Brain pericyte (primary cell): ENCODE measurements at places on chromosomes 3 and 15.

DNA sequence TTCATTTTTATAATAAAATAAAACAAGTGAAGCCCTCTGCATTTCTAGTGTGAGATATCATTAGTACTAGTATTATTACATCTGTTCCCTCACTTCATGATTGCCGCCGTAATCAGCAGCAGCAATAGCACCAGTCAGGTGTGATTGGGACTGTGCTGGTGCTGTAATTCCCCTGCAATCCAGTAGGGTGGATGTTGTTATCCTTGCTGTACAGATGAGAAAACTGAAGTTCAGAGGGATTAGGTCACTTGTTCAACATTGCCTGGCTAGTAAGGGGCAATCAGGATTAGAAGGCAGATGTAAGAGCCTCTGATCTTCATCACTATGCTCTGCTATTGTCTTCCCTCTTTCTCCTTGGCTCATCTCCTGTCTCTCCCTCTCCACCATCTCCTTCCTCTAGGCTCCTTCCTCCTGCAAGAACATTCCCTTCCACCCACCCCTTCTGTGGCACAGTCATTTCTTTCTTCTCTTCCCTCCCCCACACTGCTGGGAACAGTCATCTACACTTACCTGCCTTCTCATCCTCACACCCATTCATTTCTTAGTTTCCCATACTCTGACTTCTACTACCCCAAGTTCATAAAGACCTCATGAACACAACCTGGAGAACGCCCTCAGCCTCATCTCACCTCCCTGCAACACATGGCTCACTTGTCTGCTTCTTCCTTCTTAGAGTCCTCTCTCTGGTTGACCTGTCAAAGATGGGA, 29.7 kb downstream of the CRYGS start:
- no peak for DNase-seq

- peak; percentile 27 for DNase-seq
These were observed 203.4 kb downstream of the ADAMTS9 start for GRCh38 chr3:64484289-64484992.

- DNase-seq: no peak
These were observed 66.0 kb downstream of the GOLIM4 start for GRCh38 chr3:168029705-168030104.

- no peak for DNase-seq
These were observed 354.3 kb downstream of the FGF12 start for GRCh38 chr3:192373032-192373431.

DNA sequence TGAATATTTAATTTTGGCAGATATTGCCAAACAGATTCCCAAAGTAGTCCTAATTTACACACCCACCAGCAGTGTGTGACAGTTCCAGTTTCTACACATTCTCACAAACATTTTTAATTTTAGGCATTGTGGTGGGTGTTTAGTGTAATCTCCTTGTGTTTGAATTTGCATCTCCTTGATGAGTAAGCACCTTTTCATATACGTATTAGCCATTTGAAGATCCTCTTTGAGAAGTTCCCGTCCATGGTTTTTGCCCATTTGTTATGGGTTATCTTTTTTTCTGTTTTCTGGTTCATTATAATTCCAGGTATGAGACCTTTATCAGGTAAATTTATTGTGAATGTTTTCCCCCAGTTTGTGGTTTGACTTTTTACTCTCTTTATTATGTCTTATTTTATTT, 2.3 kb upstream of the TM4SF19 start:
- DNase-seq: no peak

GRCh38 chr15:63372018-63372705, 9.5 kb downstream of the CA12 start:
- DNase-seq: peak; percentile 61

- no peak for DNase-seq
These were observed 136.8 kb upstream of the FOXB1 start for GRCh38 chr15:59867086-59867855.

GRCh38 chr3:190532731-190533203, 18.9 kb downstream of the IL1RAP start:
- DNase-seq: no peak

- no peak for DNase-seq
These were observed 337.3 kb upstream of the ARRDC4 start for GRCh38 chr15:97623091-97623661.

DNA sequence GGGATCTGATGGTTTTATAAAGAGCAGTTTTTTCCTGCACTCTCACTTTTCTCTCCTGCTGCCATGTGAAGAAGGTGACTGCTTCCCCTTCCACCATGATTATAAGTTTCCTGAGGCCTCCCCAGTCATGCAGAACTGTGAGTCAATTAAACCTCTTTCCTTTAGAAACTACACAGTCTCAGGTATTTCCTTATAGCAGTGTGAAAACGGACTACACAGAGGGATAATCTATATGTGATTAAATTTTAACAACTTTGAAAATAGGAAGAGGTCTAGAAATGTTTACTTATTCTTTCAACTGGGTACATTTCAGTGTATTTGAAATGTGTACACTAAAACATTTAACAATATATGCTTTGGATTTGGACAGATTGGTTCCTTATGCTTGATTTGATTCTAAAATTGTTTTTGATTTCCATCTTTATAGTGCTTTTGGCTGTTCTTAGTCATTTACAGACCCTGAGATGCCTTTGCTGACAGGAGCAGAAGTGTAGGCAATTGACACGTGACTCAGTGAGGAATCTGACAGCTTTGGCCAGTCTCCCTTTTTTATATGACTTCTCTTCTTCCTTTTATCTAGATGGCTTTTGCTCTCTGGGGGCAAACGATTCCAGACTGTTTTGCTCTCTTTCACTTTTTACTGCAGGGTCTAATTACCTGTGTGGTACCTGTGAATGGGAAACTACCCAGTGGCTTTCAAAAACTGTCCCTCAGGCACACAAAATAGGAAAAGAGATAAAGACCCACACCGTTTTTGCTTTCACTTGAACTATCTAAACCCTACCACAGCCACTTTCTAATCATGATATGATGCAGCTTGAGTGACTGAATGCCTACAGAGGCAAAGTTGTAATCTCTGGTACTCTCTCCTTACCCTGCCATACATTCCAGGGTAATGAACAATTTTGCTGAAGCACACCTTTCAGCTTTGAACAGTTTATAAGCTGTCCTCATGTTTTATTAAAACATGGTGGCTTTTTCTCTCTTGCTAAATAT, 422.6 kb downstream of the ROBO1 start:
- no peak for DNase-seq

- DNase-seq: no peak
These were observed 51.7 kb downstream of the CADPS start for GRCh38 chr3:62823461-62824050.

GRCh38 chr3:178097576-178097975, 438.7 kb upstream of the KCNMB2 start:
- peak; percentile 22 for DNase-seq
